ENCODE measurements at places on chromosomes 16 and 17.

DNA sequence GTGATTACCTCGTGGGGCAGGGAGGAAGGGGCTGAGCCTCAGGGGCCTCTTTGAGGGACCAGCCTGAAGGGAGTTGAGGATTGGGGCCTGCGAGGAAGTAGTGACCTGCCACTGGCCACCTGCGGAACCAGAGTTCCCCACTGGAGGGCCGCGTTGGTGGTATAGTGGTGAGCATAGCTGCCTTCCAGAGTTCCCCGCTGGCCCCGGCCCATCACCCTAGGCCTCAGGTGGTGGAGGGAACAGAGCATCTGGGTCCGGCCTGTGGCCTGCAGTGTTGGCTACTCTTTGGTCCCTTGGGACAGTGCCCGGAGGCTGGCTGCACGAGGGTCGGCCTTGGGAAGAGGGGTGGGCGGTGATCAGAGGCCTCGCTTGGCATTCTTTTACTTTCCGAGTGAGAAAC lies 20.5 kb downstream of the MGAT5B start:
- DNase-seq, result no peak

GRCh38 chr16:27156579-27156978 lies 46.7 kb upstream of the KDM8 start:
- DNase-seq, result no peak

GRCh38 chr17:63512388-63512787 lies 10.8 kb upstream of the KCNH6 start:
- DNase-seq, result no peak

DNA sequence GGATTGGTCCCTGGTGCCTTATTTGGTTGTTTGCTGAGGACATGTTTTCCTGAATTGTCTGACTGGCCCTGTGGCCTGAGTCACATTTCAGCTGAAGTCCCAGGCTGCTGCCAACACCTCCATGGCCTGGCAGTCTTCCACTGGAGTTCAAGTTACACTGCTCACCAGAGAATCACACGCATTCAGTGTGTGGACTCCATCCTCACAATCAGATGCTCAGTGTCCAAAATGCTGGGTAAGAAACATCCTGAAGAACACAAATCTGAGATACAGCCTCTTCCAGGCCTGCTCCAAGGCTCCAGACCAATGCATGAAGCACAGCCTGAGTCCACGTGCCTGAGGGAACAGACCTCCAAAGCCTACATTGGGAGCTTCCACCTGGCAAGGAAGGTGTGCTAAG lies 19.2 kb downstream of the CD300LB start:
- no peak for DNase-seq

DNA sequence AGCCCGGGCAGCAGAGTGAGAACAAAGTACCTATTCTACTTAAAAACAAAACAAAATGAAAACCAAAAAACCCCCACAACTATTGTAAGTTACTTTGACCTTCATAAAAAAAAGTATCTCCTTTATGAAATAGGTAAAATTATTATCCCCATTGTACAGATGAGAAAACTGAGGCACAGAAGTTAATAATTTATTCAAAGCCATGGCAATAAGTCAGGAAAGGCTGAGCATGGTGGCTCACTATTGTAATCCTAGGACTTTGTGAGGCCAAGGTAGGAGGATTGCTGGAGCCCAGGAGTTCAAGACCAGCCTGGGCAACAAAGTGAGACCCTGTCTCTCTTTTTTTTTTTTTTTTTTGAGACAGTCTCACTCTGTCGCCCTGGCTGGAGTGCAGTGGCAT lies 30.5 kb downstream of the FCSK start:
- no peak for DNase-seq
